ENCODE measurements at places on chromosomes 1 and 21.

DNA sequence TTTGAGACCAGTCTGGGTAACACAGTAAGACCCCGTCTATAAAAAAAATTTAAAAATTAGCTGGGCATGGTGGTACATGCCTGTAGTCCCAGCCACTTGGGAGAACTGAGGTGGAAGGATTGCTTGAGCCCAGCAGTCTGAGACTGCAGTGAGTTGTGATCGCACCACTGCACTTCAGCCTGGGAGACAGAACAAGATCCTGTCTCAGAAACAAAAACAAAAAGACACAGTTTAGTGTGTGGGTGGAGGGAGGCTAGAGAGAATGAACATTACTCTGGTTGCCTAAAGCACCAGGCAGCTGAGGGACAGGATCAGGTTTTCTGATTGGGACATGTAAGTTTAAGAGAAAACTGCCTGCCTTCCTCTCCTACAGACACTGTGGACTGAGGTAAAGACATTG, 42.3 kb downstream of the VAMP4 start:
- DNase-seq = no peak

DNA sequence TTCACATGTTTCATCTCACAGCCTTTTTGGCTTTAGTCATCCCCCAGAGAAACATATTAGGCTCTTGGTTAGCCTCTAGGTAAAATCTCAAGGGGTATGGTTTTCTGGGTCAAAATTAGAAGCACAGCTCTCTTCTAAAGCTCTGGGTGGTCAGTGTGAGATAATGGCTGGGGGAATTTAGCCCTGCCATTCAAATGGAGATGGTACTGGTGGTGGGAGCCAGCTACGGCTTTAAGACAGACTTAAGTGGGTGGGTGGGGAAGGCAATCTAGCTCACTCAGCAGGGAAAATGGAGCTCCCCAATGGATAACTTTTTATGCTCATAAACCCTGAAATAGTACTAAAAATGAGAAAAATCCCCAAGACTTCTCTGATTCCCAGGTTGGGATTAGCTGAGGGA, 5.7 kb downstream of the TEX38 start:
- DNase-seq = no peak

GRCh38 chr1:25711555-25712298, 88.3 kb upstream of the SELENON start:
- DNase-seq = no peak

DNA sequence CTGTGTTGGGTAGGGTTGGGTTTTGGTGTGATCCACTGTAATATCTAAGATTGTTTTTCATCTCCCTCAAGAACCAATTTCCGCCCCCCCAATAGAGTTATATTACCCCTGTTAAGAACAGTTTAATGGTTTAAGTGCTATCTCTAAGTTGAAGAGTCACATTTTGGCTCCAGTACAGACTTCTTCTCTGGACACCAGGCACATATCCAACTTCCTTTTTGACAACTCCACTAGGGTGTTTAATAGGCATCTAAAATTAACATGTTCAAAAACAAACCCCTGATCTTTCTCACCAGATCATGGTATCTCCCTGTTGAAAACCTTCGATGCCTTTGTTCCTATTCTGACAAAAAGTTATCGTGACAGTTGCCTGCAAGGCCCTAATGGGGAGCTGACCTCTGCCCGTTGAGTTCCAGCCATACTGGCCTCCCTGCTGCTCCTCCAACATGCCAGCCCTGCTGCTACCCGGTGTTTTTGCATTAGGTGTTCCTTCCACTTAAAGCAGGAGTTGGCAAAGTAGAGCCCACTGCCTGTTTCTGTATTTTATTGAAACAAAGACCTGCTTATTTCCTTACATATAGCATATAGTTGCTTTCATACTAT, 18.6 kb downstream of the USP24 start:
- peak; percentile 75 for DNase-seq

- DNase-seq = no peak
These were observed 1.5 kb upstream of the TMEM200B start for GRCh38 chr1:29125237-29125641.

DNA sequence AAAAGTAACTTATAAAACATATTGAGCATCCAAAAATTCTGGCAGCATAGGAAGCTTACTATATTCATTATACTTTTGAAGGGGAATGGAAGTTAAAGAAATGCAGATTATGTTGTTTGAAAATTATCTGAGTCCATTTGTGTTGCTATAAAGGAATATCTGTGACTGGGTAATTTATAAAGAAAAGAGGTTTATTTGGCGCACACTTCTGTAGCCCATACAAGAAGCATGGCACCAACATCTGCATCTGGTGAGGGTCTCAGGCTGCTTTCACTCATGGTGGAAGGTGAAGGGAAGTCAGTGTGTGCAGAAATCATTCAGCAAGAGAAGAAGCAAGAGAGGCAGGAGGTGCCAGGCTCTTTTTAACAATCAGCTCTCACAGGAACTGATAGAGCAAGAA, 55.5 kb upstream of the BACH1 start:
- DNase-seq = no peak

DNA sequence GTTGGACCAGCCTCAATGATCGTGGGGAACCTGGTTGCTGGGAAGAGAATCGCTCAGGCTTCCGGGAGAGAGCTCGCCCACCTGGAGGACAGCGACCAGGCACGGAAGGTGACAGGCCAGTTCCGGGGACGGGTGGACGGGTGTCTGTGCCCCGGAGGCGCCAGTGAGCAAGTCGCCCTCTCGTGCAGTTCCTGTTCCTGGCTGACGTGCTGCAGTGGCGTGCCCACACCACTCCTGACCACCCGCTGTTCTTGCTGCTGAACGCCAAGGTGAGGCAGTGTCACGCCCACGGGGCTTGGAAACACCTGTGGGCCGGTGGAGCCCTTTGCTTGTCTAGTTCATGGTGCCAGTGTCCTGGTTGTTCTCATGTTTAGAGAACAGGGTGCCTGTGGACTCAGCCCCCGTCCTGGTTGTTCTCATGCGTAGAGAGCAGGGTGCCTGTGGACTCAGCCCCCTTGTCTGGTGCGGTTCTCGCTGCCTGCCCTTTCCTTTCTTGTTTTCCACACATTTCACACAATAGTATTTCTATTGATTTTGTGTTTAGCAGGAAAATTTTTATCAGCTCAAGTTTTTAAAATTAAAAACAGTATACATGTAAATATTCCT, 53.1 kb downstream of the S100B start:
- peak; percentile 5 for DNase-seq

DNA sequence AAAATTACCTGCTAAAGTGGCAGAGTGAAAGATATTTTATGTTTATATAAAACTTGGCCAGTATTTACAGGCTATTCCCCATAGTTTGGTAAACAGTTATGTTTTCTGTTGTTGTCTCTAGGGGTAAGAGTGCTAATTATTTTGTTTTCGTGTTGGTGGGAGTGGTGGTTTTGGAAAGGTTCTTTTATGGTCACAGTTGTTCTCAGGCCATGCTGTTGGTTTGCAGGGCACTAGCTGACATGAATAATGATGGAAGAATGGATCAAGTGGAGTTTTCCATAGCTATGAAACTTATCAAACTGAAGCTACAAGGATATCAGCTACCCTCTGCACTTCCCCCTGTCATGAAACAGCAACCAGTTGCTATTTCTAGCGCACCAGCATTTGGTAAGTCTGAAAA, 92.5 kb downstream of the ITSN1 start:
- DNase-seq = no peak

- no peak for DNase-seq
These were observed 53.0 kb downstream of the GPR161 start for GRCh38 chr1:168083456-168084325.

GRCh38 chr21:33264561-33264960, 1.6 kb upstream of the IL10RB start:
- DNase-seq = no peak

- DNase-seq = no peak
These were observed 38.2 kb downstream of the ARID1A start for GRCh38 chr1:26733982-26734381.

GRCh38 chr1:42765269-42765668, 1.6 kb downstream of the P3H1 start:
- no peak for DNase-seq

- no peak for DNase-seq
These were observed 388.1 kb upstream of the NR5A2 start for GRCh38 chr1:199639453-199639852.

- DNase-seq = no peak
These were observed 6.6 kb upstream of the AZIN2 start for GRCh38 chr1:33074193-33074945.

DNA sequence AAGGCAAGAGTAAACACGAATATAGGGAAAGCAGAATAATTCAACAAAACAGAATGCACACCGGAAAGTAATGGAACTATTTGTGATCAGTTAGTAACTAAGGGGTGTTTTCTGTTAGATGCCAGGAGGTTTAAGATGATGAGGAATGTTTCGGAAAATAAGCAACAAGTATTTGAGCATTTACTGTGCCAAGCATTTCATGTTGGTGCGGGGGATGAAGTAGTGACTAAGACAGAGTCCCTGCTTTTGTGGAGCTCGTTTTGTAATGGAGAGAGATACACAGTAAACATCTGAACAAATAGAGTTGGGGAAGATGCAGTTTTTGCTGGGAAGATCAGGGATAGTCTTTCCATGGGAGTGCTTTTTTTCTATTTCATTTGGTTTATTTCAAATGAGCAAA, 78.7 kb downstream of the DYRK1A start:
- no peak for DNase-seq

DNA sequence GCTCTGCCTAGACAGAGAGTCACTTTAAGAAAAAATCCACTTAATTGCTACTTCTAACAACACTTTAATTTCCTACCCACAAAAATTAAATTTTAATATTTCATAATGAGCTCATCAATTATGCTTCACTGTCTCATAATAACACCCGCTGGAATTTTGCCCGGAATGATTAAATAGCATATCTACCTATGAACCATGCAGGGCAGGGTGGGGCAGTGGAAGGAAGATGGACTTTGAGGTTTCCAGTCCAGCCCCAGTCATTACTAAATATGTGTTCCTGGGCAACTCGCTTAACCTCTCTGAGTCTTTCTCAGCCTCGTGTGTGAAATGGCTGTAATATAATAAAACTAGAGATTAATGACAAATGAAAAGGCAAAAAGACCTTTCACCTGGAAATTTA, 32.8 kb upstream of the SLC45A1 start:
- DNase-seq = no peak

- DNase-seq = no peak
These were observed 16.9 kb upstream of the BTG2 start for GRCh38 chr1:203288400-203288799.

DNA sequence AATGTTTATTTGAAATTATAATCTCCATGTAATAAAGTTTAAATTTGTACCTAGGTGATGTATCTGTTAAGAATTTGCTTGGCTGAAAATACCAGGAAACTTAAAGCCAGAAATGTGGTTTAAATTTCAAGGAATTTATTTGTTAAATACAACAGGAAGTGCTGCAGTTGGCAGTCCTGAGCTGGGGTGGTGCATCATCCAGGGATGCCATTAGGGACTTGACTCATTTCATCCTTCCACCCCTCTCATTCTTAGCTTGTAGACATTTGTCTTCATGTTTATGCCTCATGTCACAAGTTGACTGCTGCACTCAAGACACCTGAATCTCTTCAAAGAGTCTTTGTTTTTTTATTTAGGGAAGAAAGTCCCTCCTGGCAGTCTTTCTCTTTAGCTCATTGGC, 175.9 kb downstream of the LHX8 start:
- DNase-seq = no peak

GRCh38 chr1:86965012-86965826, 50.8 kb downstream of the HS2ST1 start:
- peak; percentile 54 for DNase-seq

GRCh38 chr1:8604041-8604945, 213.1 kb downstream of the RERE start:
- DNase-seq = no peak

DNA sequence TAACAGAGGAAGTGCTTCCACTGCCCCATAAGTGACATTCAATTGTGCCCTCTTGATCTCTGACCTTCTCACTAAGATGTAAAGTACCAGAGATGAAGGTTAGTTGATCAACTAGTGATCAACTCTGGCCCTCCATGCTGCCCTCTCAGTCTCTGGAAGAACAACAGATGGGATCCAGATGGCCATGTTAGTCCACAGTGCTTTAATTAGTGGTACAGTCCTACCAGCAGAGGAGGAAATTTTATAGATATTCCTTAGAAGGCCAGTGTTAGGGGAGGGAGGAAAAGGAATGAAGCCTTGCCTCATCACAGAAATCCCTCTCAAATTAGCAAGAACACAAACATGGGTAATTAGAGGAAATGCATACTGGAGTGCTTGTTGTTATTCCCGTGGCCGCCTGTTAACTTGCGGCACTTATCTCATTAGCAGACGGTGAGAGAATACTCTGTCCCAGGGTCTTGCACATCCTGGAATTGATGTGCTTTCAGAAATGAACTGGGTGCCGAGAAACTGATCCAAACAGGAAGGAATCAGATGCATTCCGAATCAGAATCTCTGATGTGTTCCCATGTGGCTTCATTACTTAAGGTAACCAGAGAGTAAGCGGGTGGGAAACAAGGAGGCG, 91.1 kb upstream of the RGS4 start:
- no peak for DNase-seq

DNA sequence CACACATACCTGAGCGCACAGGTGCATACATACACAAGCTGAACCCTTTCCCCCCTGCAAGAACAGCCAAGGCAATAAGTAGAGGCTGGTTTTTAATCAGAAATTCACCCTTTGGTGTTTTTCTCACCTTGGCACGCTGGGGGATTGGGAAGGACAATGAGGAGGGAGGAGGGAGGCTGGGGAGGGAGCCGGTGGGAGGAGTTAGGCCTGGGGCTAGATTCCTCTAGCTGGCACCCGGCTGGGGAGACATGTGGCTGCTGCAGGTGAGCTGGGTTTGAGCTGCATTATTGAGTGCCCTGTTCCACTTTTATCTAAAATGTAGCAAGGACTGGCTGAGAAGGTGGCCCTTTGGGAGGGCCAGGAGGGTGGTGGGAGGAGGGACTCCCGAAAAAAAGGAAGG, 97.8 kb upstream of the CSF3R start:
- no peak for DNase-seq

- no peak for DNase-seq
These were observed 38.6 kb upstream of the ADGRL4 start for GRCh38 chr1:79044974-79045650.

DNA sequence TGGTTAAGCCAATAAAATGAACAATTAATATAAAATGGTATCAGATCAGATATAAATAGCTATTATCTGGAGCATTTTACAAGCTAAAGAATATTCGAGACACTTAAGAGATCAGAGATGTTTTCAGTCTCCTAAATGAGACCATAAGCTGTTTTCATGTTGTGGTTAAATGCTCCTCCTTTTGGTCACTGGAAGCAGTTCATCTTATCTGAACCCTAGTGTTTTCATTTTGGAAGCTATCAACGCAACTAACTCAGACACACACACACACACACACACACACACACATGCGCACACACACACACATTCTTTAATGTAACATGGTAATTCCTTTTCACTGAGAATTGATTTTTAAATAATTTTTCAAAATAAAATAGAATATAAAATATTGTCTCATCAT, 10.0 kb upstream of the LRRC8C start:
- DNase-seq = no peak

- peak; percentile 36 for DNase-seq
These were observed 102.7 kb upstream of the CD55 start for GRCh38 chr1:207218512-207219362.

Data from hematopoietic multipotent progenitor cell treated with erythropoietin and hydrocortisone succinate and interleukin-3 and kit ligand, for 15 days (in vitro differentiated cells).